ENCODE measurements at places on chromosomes 1 and 21.

- DNase-seq: no peak
Observed at GRCh38 chr1:184878002-184878401, 96.3 kb downstream of the NIBAN1 start.

- DNase-seq: no peak
Observed at GRCh38 chr1:100164216-100164615, 13.8 kb downstream of the LRRC39 start.

- DNase-seq: no peak
Observed at GRCh38 chr1:170020859-170021258, 53.6 kb downstream of the KIFAP3 start.

- no peak for DNase-seq
Observed at GRCh38 chr1:109929170-109929569, 18.5 kb downstream of the CSF1 start.

DNA sequence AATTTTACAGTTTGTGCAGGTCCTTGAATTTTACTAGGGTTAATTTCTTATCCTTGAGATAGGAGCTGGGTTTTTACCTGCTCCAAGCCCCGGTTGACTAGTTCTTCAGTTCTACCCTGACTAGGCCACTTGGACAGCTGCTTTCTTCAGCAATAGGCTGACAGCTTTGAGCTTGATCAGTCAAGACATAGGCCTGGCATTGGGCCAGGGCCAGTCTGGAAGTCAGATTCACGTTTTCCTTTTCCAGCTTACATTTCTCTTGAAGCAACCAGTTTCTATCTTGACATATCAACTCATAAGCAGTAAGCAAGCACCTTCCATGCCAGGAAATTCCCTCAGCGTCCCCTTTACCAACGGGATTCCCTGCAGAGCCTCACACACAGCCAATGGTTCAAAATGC, 63.7 kb upstream of the AJAP1 start:
- no peak for DNase-seq

GRCh38 chr21:35868005-35868868, 192.1 kb downstream of the SETD4 start:
- DNase-seq: no peak

Data from nephron progenitor cell (in vitro differentiated cells).